ENCODE measurements at places on chromosomes 7 and 10.

GRCh38 chr7:145737617-145738016 lies 379.0 kb upstream of the CNTNAP2 start:
- no peak for DNase-seq

- DNase-seq = no peak
Observed at GRCh38 chr7:38306914-38307313, 33.5 kb upstream of the TARP start.

- DNase-seq = no peak
Observed at GRCh38 chr10:132443983-132444876, 47.2 kb downstream of the PWWP2B start.

DNA sequence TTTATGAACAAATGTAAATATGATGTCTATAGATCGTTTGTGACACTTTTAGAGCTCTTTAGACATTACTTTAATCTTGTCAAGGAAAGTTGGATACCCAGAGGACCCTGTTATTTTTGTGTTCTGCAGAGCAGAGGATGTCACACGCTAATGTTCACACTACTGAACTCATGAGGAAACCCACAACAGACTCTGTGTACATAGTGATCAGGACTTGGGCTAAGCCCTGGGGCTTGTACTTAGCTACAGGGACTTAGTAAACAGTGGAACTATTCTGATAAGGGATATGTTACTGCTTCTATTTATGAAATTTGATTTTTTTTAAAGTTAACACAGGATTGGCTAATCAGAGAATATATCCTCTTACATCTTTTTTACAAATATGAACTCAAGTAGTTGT lies 36.1 kb upstream of the ZNF518A start:
- DNase-seq = no peak

GRCh38 chr7:49486974-49487829 lies 286.2 kb upstream of the VWC2 start:
- DNase-seq = no peak

GRCh38 chr7:127391591-127392181 lies 822 bp downstream of the ZNF800 start:
- DNase-seq = no peak

- DNase-seq = no peak
Observed at GRCh38 chr10:82738592-82738991, 863.6 kb downstream of the NRG3 start.

DNA sequence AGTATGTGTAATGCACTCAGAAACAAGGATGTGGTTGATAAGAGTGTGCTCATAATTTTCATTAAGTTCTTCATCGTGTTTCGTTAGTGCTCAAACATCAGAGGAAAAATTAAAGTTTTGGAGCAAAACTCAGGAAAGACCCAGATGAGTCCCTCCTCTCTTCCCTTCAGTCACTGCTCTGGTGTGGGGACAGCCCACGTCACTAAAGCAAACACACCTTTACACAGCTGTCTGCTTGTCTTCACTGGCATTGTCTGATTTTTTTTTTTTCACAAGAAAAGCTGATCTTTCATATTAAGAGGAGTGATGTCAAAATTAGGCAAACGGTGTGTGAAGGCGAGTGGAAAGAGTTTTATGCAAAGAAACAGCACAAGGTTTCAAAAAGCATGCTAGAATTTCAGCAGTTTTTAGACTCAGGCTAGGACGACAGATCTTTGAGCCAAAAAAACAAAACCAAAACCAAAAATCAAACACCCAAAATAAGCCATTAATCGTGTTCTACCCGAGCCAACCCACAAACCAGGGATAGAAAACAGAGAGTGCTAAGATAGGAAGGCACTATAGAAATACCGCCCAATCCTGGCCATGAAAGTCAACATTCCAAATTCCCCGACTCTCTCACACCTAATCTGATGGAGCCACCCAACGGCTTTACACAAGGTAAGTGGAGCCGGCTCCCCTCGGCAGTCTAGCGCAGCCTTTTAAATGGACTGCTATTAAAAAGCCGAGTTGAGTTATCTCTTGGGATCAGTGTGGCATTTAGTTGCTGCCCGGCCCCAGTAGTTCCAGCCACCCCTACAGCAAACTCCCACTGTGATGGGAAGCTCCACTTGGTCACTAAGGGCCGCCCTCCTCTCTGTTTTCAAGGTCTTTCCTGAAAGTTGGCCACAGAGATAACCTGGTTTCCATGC lies 27.9 kb upstream of the GATA3 start:
- no peak for DNase-seq

GRCh38 chr7:85022064-85022697 lies 164.7 kb downstream of the SEMA3D start:
- DNase-seq = no peak

DNA sequence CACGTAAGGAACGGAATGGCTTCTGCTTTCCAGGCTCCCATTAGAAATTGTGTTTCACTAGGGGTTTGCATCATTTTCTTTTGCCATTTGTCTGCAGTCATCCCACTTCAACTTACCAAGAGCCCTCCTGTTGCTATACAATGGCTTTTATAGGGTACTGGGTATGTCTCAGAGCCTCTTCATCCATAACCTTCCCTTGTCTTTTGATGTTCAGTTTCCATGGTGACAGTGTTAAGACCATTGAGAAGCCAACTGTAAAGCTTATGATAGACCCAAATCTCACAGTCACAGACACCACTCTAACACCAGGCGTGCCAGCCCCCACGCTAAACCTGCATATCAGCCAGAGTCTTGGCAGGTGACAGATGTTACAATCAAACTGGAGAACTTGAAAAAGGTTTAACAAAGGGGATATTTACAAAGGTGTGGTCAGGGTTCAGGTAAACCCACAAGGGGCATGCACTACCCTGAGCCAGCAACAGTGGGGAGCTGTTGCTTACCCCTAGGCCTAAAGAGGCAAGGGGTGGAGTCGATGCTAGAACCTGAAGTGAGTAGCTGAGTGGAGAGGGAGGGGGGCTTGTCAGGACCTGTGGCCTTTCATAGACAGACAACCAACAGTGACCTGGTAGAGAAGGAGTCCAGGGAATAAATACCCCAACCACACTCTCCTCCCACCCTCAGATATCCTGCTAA lies 53.2 kb upstream of the ABLIM1 start:
- no peak for DNase-seq

GRCh38 chr10:114265392-114266053 lies 26.5 kb downstream of the VWA2 start:
- no peak for DNase-seq

GRCh38 chr10:131769571-131770410 lies 131.0 kb upstream of the PPP2R2D start:
- no peak for DNase-seq
